M059J (cell line): ENCODE measurements at places on chromosomes 7 and 10. TPM values are rescaled to one million over a fixed set of nuclear protein-coding genes. Genes with fewer than 3 reads are reported as not detected.

TDRD1 gene
- total RNA-seq, result not detected in 2 replicates

KCP gene
- total RNA-seq, result not detected in 2 replicates

TMEM130 gene
- total RNA-seq, result 0.37 and 6.2 TPM in 2 replicates

- DNase-seq, result no peak
Observed at GRCh38 chr10:114281006-114281405, 42.0 kb downstream of the VWA2 start.

DNA sequence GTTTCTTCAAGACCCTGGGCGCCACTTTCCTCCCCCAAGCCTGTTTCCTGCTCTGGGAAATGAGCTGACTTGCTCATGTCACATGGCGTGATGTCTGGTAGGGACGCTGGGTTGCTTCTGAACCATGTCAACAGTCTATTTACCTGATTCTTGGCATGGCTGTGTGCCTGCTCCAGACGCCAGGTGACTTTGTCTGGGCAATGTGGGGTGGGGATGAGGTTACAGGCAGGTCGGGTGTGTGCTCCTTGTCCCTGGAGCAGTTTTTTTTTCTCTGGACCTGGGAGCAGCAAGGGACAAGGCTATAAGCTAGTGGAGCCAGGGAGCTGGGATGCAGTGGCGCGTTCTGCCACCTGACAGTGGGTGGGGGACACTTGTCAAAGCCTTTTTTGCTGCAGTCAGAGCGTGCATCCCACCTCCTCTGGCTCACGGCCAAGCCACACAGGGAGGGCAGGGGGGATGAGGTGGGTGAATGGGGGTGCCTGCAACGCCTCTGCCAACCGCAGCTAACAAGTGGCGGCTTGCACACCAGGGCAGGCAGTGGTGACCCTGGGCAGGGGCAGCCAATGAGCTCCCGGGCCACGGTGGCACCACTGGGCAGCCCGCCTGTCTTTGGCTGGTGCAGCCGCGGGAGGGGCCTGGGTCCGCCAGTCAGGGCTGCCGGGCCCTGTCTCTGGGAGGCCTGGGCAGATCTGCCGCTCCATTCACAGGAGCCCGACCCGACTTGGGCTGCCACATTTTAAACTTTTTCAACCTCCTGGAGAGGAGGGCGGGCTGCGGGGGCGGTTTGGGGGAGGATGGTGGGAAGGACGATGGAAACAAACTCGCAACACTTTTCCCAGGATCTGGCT lies 22.9 kb downstream of the DNAJB12 start:
- peak; percentile 88 for DNase-seq

- no peak for DNase-seq
Observed at GRCh38 chr10:74730246-74730645, 96.2 kb upstream of the KAT6B start.
